ENCODE measurements at places on chromosomes 3 and 15.

DNA sequence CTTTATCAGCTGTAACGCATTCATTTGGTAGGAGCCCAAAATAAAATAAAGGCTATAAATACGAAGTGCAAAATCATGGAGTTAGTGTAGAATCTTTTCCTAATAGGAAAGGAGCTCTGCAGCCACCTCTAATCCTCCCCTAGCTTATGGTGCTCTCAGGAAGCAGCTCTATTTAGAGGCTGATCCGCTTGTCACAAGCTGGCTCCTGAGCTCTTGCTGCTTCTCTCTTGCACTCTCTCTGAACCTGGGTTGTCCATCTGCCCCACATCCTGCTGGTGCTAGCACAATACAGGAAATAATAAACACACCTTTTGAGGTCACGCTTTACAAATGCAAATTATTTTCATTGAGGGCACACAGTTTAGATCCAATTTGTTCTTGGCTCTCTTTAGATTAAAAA is 37.3 kb upstream of the BFSP2 start:
- DNase-seq, result no peak

GRCh38 chr3:100086401-100086800 is 27.9 kb downstream of the FILIP1L start:
- DNase-seq, result no peak

DNA sequence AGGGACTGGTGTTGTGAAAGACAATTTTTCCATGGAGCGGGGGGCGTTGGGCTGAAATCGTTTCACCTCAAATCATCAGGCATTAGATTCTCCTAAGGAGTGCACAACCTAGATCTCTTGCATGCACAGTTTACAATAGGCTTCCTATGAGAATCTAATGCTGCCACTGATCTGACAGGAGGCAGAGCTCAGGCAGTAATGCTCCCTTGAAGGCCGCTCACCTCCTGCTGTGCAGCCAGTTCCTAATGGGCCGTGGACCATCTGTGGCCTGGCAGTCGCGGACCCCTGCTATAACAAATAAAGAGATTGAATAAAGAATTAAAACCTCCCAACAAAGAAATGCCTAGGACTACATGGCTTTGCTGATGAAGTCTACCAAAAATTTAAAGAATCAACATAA is 25.3 kb upstream of the ANKRD28 start:
- DNase-seq, result no peak

DNA sequence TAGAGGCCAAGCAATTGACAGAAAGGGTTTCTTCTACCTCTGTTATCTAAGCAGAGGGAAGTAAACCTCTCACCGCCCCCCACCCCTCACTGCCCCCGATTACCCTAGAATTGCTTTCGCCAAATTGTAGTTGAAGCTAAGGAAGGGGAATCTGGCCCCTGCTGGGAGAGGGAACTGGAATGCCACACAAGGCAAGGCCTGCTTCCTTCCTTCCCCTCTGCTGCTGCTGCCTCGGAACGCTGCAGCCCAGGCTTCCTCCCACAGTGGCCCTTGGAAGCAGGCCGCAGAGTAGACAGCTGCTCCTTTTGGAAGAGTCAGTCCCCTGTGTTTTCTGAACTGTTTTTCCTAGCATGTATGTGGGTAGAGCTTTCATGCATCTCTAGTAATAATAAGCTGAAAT is 21.6 kb downstream of the RLBP1 start:
- DNase-seq, result no peak

DNA sequence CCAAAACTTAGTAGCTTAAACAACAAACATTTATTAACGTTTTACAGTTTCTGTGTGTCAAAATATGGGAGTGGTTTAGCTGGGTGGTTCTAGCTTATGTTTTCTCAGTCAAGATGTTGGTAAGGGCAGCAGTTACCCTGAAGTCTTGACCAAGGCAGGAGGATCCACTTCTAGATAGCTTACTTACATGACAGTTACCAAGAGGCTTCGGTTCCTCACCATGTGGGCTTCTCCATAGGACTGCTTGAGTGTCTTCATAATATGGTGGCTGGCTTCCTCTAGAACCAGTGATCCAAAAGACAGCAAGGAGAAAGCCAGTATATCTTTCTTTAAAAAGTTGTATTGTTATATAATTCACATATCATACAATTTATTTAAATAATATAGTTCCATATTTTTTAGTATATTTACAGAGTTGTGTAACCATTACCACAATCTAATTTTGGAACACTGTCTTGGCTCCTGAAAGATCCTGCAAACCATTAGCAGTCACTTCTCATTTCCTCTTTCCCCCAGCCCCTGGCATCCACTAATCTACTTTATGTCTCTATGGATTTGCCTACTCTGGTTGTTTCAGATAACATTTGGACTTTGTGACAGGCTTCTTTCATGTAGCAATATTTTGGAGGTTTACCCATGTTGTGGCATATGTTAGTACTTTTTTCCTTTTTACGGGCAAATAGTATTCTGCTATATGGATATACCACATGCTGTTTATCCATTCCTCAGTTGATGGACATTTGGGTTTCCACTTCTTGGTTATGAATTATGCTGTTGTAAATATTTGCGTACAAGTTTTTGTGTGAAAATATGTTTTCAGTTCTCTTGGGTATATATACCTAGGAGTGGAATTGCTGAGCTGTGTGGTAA is 33.3 kb downstream of the MAPK6 start:
- no peak for DNase-seq

- no peak for DNase-seq
Measured at GRCh38 chr3:183149915-183150750, 12.4 kb downstream of the LAMP3 start.

DNA sequence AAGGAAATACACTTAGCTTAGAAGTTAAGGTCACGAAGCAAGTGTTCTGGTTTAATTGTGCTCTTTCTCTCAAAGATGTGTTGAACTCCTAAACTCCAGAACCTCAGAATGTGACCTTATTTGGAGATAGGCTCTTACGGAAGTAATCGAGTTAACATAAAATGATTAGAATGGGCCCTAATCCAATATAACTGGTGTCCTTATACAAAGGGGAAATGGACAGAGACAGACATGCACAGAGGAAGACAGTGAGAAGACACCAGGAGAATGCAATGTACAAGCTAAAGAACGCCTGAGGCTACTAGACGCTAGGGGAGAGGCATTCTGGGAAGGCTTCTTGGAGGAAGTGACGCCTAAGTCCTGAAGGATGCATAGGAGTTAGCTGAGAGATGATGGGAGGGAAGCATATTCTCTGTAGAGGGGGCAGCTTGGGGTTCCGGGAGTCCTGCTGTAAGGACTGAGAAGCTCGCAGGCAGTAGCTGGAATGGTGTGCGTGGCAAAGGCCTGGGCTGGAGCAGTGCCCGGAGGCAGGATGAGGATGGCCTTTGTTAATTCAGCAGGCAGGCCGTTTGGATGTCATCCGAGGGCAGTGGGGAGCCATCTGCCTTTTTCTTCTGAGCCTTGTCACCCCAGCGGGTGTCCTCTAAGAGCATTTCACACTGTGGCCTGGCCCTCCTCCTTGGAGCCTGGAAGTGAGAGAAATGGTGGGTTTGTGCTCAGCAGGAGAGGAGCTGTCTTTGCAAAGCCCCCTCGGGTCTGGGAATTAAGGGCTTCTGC is 513.4 kb downstream of the SHQ1 start:
- DNase-seq, result no peak

DNA sequence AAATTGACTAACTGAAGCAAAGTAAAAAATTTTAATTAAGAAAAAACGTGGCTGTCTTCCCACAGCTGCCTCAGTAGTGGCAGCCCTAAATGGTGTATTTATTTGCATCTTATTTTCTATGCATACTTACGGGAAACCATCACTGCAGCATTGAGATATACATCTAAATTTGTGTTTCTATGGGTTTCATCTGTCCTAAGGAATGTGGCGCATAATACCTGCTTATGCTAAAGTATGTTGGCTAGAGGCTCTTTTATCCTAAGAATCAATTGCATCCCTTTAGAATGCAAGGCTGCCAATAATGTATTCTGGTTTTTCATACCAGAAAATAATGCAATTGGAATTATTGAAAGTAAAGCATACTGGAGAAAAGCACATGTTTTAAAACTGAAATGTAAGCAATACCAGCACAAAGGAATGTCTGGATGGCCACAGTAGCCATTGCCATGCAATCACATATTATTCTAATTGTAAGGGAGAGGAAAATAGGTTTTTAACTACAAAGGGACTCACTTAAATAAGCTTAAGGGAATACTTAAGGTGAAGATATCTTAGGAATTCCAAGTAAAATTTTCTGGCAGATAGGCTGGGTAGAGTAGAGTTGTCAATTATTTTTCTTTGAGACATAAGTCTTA is 834.5 kb upstream of the NECTIN3 start:
- no peak for DNase-seq
